ENCODE measurements at places on chromosomes 5 and 9. TPM values are rescaled to one million over a fixed set of nuclear protein-coding genes. Genes with fewer than 3 reads are reported as not detected.

Gene JAKMIP2
- 1.8 TPM for total RNA-seq

Gene WDR41
- total RNA-seq = 30.1 TPM

Gene SPATA6L
- total RNA-seq = 25.0 TPM

Gene SOHLH1
- not detected for total RNA-seq

Gene DNAJA1
- total RNA-seq = 96.7 TPM

Gene FREM1
- total RNA-seq = 8.2 TPM

Gene SLCO6A1
- total RNA-seq = not detected

Gene NCS1
- 50.3 TPM for total RNA-seq

Gene PKD2L2
- total RNA-seq = not detected

Gene GABRA1
- total RNA-seq = not detected

Gene MEGF10
- 0.63 TPM for total RNA-seq

Gene PCDHA7
- total RNA-seq = 0.89 TPM

Gene SGCD
- 10.6 TPM for total RNA-seq

Gene AQP7
- 15.0 TPM for total RNA-seq

Gene CD72
- total RNA-seq = 2.4 TPM

Gene OTULINL
- 9.9 TPM for total RNA-seq

Gene BTNL3
- total RNA-seq = 0.09 TPM

Gene SLC6A3
- 0.23 TPM for total RNA-seq

Gene ASTN2
- 4.4 TPM for total RNA-seq

Gene OR1L8
- total RNA-seq = not detected

Gene DMRTA1
- total RNA-seq = 3.4 TPM

Gene OBP2A
- not detected for total RNA-seq

Gene FST
- 3.8 TPM for total RNA-seq

Gene TRPM3
- total RNA-seq = 9.2 TPM

Gene MVB12B
- total RNA-seq = 13.3 TPM

Gene RETREG1
- total RNA-seq = 63.7 TPM

Gene PITX1
- 7.3 TPM for total RNA-seq

Gene ALDH1A1
- 452 TPM for total RNA-seq

Gene ADCY2
- 2.4 TPM for total RNA-seq

Gene IDNK
- total RNA-seq = 6.1 TPM

Gene SPINK13
- total RNA-seq = not detected

Gene MLLT3
- 29.1 TPM for total RNA-seq

Gene C5
- 6.2 TPM for total RNA-seq

Gene EFNA5
- total RNA-seq = 27.9 TPM

Gene CDH6
- total RNA-seq = 75.9 TPM

Gene SCGB3A1
- 1.3 TPM for total RNA-seq

Gene GRXCR2
- not detected for total RNA-seq

All from mucosa of gallbladder (tissue), 1 donor.